Smooth muscle cell of trachea (primary cell): ENCODE measurements at places on chromosomes 3 and 15. TPM values are rescaled to one million over a fixed set of nuclear protein-coding genes. Genes with fewer than 3 reads are reported as not detected.

The CCDC54 gene
- total RNA-seq = not detected in 2 replicates

The DUOXA2 gene
- total RNA-seq = not detected in 2 replicates

The SLC30A4 gene
- 9.3 and 10.8 TPM in 2 replicates for total RNA-seq

The DPPA2 gene
- total RNA-seq = not detected in 2 replicates
